Naive thymus-derived CD4-positive, alpha-beta T cell (primary cell): ENCODE measurements at places on chromosomes 3 and 15. TPM values are rescaled to one million over a fixed set of nuclear protein-coding genes. Genes with fewer than 3 reads are reported as not detected.

- DNase-seq = no peak
Observed at GRCh38 chr15:75195122-75195765, 6.4 kb upstream of the C15orf39 start.

The ARL14 gene
- not detected for total RNA-seq

GRCh38 chr3:150194513-150194912 lies 213.6 kb upstream of the TSC22D2 start:
- DNase-seq = no peak

The RASA2 gene
- total RNA-seq = 114 TPM

DNA sequence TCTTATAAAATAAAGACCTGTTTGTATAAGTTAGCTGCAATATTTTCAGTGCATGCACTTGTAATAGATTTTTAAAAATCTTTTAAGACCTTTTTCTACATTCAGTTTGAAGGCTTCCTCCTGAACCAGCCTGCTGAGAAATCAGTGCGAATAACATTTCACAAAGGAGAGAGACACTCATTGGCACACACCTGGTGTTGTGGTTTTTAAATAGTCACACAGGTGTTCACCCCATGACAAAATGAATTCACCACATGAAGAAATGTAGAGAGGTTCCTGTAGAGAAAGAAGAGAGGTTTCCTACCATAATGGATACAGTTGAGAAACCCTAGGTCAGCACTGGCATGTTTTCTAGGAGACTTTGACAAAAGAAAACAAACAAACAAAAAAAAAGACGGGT lies 237.3 kb downstream of the CNTN6 start:
- no peak for DNase-seq

GRCh38 chr3:170350515-170351413 lies 6.8 kb upstream of the SKIL start:
- DNase-seq = no peak

DNA sequence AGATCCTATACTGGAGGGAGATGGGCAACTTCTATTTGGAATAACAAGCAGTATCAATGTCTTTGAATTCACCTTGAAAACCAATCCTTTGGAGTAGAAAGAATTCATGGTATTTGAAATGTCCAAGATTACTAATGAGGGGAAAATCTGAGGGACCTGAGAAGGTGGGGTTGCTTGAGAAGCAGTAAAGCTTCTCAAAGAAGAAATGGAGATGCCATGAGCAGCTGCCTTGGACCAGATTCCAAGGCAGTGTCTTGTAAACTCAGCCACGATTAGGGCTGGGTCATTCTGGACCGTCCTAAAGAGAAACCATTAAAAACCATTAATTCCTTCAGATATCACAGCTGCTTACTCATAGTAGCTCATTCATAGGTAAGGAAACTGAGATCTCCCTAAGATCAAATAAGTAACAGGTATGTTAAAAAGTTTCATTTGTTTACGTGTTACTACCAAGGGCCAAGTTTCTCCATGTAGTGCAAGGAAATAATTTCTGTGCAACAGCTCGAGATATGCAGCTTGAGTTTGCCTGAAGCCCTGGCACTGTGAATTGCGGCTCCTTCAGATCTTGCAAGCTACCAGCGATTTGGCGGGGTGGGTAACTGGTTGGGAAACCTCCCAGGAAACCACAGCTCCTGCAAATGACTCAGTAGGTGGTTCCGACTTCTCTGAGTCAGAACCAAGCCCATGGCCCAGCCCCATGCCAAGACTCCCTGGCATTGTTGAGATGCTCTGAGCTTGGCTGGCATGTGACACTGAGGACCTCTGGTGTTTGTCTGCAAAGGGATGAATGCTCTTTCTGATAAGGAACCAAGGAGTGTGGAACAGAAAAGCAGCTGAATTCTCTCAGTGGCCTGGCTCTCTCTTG lies 296.8 kb downstream of the RORA start:
- DNase-seq = no peak

The RASGRF1 gene
- not detected for total RNA-seq

GRCh38 chr3:194270627-194271459 lies 80.3 kb downstream of the CPN2 start:
- DNase-seq = no peak

The UBAP1L gene
- 17.1 TPM for total RNA-seq

GRCh38 chr3:185582236-185582635 lies 3.9 kb upstream of the SENP2 start:
- DNase-seq = no peak

DNA sequence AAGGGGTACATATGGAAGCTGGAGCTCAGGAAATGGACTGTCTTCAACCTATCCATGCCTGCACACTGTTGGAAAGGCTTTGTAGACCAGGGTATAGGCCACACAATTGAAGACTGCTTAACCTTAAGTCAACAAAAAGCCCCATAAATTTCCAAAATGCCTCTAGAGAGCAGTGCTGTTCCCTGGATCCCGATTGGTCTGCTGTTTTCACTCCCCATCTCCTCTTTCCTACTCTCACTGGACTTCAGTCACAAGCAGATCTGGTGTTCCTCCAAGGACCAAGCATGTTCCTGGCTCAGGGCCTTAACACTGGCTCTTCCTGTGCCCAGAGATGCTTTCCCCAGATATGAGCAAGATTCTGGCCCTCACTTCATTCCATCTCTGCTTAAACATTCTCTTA lies 22.8 kb upstream of the LRRC34 start:
- no peak for DNase-seq

The ADAMTS7 gene
- not detected for total RNA-seq

The CNTN3 gene
- not detected for total RNA-seq
